ENCODE measurements at places on chromosomes 6 and 20.

- no peak for DNase-seq
These were observed 64.5 kb downstream of the ATP9A start for GRCh38 chr20:51703400-51704287.

DNA sequence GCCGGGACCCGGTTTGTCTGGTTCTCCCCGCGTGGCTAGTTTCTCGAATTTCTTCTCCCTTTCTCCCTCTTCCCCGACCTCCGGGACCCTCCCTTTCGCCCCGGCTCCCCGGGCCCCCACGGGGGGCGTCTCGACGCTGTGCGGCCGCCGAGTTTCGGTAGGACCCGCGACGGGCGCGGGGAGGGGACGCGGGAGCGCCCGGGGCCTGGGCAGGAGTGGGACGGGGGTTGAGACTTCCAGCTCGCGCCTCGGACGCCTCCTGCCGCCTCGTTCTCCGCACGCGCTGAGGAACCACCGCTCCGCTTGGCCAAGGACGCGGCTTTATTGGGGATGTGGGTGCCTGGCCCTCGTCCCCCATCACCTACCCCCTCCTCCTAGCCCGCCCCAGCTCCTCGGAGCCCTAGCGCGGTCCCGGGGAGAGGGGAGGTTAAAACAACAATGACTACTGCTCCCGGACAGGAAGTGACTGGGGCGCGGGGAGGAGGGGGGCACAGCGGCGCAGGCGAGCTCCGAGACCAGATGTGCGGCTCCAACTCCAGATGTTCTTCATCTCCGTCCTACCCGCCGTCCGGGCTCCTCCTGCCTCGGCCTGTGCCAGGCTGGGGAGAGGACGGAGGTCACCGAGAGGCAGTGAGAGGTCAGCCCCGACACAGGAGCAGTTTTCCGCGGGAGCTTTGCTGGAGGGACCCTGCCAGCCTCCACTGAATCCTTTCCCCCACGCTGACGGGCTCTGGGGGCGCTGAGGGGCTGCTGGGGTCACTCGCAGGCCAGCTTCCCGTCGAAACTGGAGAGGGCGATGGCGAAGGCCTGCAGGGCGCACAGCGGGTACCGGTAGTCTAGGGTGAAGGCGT lies 917 bp upstream of the TEAD3 start:
- peak; percentile 38 for DNase-seq

DNA sequence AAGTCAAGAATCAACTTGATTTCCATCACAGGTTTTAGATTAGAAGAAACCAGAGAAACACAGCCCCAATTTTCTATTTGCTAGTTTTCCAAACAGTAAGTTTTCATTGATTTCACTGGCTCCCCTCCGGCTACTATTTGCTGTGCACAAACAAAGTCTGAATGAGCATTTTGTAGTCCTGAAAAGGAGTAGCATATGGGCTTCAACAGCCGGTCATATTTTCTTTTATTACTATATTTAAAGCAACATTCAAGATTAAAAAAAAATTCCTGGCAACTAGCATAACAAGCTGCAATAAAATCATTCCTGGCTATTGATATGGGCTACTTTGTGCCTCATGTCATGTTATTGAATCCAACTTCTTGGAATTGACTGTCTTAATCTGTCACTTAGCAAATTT lies 48.3 kb downstream of the CARMIL1 start:
- no peak for DNase-seq

DNA sequence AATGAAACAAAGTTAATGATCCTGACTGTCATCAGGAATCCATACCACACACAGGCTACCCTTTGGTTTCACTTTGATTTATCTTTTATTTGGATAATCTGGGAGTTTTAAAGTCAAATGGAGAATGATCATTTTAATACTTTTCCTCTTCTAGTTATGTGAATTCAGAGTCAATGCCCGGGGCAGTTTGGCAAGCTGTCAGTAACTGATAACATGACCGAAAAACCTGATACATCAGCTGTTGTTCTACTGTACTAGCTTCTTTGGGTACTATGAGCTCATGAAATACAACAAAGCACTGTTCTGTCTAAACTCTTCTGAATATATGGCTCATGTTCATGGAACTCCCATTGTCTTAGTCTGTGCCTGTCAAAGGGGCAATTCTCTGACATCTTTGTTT lies 30.2 kb downstream of the KLHL31 start:
- no peak for DNase-seq

DNA sequence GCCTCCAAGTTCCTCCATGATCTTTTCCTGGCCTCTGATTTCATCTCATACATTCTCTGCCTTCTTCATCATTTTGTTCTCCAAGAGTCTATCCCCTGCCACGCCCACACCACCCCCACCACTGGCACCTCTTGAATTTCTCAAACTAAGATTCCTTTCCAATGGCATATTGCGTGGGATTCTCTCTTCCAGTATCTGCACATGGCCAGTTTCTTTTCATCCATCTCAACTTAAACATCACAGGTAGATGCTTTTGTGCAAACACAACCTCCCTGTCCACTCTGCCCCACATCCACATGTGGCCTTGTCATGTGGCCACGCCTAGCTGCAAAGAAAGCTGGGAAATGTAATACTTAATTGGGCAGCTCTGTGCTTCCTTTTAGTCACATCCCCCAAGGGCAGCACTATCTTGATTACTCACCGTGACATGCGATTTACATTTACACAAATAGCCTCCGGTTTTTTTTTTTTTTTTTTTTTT lies 33.4 kb upstream of the ZMYND8 start:
- DNase-seq = peak; percentile 17

- DNase-seq = no peak
These were observed 33.6 kb downstream of the SAMHD1 start for GRCh38 chr20:36917943-36918342.

Measured in amniotic stem cell (primary cell).